ENCODE measurements at places on chromosomes 7 and 10.

GRCh38 chr10:68272833-68273232, 40.9 kb upstream of the ATOH7 start:
- DNase-seq: no peak

DNA sequence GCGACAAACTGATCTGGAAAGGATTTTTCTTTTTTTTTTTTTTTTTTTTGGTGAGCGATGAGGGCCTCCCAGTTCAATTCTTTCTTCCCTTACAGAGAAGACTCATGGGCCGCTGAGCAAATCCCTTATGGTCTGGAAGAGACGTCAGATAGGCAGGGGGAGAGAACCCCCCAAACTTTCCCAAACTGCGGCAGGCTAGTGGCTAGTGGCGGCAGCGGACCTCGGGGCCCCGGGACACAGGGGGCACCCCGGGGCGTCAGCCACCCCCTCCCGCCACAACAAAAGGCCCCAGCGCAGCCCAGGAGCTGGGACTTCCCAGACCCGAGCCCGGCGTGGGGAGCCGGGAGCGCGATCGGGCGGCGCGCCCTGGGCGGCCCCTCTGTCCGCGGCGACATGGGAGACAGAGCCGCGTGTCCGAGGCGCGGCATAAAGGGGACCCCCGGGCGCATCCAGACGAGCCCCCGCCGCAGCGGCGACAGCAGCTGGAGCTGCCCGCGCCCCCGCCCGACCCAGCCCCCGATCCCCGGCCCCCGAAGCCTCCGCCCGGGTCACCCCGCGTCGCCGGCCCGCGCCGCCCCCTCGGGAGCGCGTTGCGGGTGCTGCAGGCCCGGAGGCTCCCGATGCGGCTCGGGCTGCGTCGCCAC, 755 bp downstream of the FAM171A1 start:
- peak; percentile 64 for DNase-seq

DNA sequence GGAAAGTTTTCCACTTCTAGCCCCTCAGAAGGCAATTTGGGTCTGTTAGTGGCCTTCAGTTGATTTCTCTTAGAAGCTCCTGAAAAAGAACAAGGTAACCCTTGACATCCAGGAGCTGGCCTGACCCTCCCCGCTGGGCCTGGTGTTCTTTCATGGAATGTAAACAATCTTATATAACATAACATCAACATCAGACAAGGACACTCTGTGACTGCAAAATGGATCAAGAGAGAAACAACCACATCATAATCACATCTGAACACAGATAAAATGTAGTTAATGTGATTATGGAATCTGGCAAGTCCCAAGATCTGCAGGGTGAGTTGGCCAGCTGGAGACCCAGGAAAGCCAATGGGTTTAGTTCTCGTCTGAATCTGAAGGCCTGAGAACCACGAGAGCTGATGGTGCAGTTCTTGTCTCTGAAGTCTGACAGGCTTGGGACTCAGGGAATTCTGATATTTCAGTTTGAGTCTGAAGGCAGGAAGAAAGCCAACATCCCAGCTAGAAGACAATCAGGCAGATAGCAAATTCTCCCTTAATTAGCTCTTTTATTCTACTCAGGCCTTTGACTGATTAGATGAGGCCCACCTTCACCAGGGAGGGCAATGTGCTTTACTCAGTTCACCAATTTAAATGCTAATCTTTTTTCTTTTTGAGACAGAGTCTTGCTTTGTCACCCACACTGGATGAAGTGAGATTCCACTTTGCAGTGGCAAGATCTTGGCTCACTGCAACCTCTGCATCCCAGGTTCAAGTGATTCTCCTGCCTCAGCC, 91.4 kb upstream of the NAMPT start:
- DNase-seq: no peak

GRCh38 chr7:33776788-33777187, 128.6 kb upstream of the BMPER start:
- no peak for DNase-seq

- no peak for DNase-seq
These were observed 338.8 kb downstream of the NRG3 start for GRCh38 chr10:82213784-82214183.

GRCh38 chr7:1748076-1748838, 78.2 kb downstream of the ELFN1 start:
- no peak for DNase-seq

Measured in AG08396 (cell line).